Bladder microvascular endothelial cell (primary cell): ENCODE measurements at places on chromosomes 12 and 14. TPM values are rescaled to one million over a fixed set of nuclear protein-coding genes. Genes with fewer than 3 reads are reported as not detected.

Gene RIPK3
- total RNA-seq: 4.9 TPM in 2 replicates

Gene ALKBH1
- total RNA-seq: 7.0 and 8.9 TPM in 2 replicates

Gene TAMALIN
- 32.1 and 46.0 TPM in 2 replicates for total RNA-seq

Gene MANSC1
- total RNA-seq: 4.7 and 6.5 TPM in 2 replicates

Gene TAS2R19
- 2.1 and 15.5 TPM in 2 replicates for total RNA-seq

Gene BCL11B
- total RNA-seq: under 0.01 TPM in 2 replicates

Gene HPD
- not detected in 2 replicates for total RNA-seq

Gene TSPAN19
- total RNA-seq: 0.19 TPM in 1 of 2 replicates, not detected in the other

Gene GDF3
- 0.06 and 0.16 TPM in 2 replicates for total RNA-seq

Gene TAS2R20
- total RNA-seq: 1.6 and 8.5 TPM in 2 replicates

Gene RPGRIP1
- total RNA-seq: under 0.01 and 0.19 TPM in 2 replicates

Gene KRT78
- total RNA-seq: not detected in 2 replicates

Gene FIGNL2
- total RNA-seq: 0.16 and 0.31 TPM in 2 replicates

Gene PTPN21
- 3.4 and 13.5 TPM in 2 replicates for total RNA-seq

Gene CCDC197
- total RNA-seq: not detected in 2 replicates

Gene ENDOU
- total RNA-seq: under 0.01 and 0.13 TPM in 2 replicates

Gene TSPAN9
- total RNA-seq: 37.9 and 121 TPM in 2 replicates

Gene ALDH6A1
- 8.6 and 23.3 TPM in 2 replicates for total RNA-seq

Gene C1QL4
- under 0.01 TPM in 1 of 2 replicates, not detected in the other for total RNA-seq
